ENCODE measurements at places on chromosomes 3 and 15.

- DNase-seq: no peak
Measured at GRCh38 chr3:32257641-32258438, 19.4 kb downstream of the CMTM8 start.

GRCh38 chr15:68957696-68958095, 27.4 kb downstream of the SPESP1 start:
- no peak for DNase-seq

GRCh38 chr3:29577250-29577649, 296.4 kb downstream of the RBMS3 start:
- no peak for DNase-seq

- DNase-seq: no peak
Measured at GRCh38 chr3:143362115-143362991, 242.8 kb downstream of the CHST2 start.

DNA sequence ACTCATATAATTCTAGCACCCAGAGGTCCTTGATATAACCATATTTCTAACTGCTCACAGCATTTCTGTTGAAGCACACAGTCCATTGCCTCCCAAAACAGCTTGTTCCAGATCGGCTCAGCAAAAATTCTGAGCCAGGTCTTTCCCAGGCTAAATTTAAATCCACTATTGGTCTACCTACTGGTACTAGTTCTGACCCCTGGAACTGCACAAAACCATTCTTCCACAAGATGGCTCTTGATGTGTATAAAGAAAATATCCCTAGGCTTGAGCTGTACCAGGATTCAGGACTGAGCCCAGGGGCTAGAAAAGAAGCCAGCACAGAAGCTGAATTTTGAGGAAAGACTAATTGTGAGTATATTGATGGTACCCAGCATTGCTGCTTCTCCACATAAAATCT, 75.4 kb upstream of the ABHD17C start:
- no peak for DNase-seq

DNA sequence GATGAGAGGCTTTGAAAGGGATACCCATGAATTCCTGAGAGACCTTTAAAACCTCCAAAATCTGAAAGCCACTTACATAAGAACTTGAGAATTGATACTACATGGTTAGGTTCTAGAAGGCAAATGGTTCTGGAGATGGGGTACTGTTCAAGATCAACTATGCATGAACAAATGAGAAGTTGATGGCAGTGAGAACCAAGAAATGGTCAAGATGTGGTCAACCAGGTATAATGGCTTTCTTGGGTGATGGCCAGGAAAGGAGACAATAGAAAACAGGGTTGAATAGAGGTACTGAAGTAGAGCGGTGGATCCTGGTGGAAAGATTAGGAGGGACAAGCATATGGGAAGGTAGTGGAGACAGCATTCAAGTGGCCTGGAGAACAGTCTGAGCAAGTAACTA, 200.4 kb downstream of the RBMS3 start:
- DNase-seq: no peak

DNA sequence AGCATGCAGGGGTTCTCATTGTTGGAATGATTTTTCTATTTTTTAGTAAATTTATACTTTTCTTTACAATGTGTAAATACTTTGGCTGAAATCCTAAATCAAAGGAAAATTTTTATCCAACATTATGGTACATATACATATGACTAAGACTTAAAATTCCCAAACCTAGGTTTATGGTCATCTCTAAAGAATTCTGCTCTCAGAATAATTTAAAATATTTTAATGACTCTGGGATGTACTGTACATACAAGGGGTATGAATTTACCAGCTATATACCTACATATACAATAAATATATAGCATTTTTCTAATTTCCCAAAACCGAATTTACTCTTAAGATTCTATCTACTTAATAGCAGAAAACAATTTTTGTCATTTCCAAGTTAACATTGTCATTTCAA, 137.9 kb upstream of the POU1F1 start:
- no peak for DNase-seq

- DNase-seq: no peak
Measured at GRCh38 chr15:29820394-29821154, 1.7 kb downstream of the TJP1 start.

DNA sequence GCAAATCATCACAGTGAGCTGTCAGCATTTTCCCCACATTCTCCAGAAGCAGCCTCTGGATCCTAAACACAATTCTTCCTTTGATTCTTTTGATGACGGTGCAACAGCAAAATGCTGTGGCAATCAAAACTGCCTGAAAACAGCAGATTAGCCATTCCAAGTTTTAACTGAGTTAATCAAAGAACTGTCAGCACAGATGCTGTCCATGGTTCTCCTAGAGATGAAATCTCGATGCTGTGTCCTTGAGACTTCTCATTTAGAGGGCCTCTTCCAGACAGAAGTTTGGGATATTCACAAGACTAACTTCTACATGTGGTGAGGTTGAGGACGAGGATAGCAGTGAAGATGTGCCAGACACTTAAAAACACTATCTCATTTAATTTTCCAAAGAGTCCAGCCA, 50.4 kb upstream of the GYG1 start:
- DNase-seq: no peak

DNA sequence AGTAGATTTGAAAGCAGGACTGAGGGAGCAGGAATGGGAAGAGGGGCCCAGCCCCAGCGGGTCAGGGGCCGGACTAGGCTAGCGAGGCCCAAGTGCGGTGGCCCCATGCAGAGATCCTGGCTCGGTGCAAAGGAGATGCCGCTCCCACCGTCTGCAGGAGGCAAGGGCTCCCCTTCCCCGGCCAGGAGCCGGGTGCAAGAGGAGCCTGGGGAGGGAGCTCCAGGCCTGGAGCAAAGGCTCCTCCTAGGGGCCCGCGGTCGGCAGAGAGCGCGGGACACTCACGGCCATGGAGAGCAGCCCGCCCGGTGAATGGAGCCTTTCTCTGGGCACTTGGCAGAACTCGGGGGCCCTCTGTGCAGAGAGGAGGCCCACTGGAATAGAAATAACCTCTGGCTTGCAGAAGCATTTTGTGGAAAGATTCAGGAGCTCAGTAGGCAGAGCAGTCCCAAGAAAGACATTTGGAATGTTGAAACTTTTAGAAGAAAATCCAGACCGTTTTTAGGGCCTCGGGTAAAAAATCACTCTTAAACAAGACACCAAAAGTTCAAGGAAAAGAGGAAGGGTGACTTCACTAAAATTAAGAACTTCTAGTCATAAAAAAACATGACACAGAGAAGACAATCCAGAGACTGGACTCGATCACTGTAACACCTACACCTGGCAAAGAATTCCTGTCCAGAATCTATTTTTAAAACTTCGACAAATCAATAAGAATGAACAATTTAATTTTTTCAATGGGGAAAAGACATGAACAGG, 43.0 kb upstream of the USP3 start:
- no peak for DNase-seq

- no peak for DNase-seq
Measured at GRCh38 chr3:60696428-60697125, 554.7 kb downstream of the FHIT start.

DNA sequence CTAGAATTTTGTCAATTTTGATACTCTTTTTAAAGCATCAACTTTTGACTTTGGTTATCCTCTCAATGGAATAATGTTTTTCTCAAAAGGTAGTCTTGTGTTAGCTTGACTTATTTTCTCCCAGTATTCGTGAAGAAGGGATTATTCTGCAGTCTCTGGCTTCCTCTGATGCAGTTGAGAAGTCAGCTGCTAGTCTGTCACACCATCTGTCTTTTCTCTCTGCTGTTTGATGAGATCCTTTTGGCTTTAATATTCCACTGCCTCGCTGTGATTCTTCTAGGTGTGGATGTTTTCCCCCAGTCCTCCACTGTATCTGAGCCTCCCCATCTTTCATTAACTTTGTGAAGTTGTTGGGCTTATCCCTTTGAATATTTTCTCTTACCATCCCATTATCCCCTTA, 141.0 kb downstream of the WDR72 start:
- DNase-seq: no peak

DNA sequence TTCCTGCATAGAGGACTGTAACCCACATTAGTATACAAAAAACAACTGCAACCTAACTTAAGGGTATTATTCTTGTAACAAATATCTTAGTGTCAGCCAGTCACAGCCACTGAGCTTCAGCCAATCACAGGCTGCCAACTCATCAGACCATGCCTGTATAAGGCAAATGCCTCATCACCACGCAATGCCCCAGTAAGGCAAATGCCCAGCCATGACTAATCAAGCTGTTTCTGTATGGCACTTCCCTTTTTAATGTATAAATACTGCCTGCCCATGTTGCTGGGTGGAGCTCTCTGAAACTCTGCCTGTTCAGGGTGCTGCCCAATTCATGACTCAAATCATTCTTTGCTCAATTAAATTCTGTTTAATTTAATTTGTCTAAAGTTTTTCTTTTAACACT, 18.4 kb upstream of the GABRA5 start:
- DNase-seq: no peak

- DNase-seq: no peak
Measured at GRCh38 chr3:45660567-45660901, 28.7 kb upstream of the SACM1L start.

- DNase-seq: no peak
Measured at GRCh38 chr15:43370310-43370974, 401 bp downstream of the ZSCAN29 start.

- DNase-seq: no peak
Measured at GRCh38 chr3:171526146-171526545, 65.9 kb upstream of the TNIK start.

GRCh38 chr3:122350814-122351418, 25.9 kb downstream of the CSTA start:
- DNase-seq: peak; percentile 9

DNA sequence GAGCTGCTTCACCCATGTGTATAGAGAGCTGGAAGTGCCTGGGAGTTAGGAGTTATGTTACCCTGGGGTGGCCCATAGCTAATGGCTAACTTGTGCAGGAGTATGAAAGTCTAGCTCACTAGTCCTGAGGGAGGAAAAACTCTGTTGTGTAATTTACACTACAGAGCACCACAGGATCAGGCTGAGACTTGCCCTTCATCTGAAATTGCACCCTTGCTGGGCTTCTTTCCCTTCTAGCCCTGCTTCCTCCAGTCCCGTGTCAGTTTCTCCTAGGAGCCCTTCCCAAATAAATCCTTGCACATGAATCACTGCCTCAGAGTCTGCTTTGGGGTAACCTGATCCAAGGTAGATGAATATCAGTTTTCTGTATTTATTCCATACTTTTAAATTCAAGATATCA, 40.0 kb downstream of the CTXND1 start:
- no peak for DNase-seq

DNA sequence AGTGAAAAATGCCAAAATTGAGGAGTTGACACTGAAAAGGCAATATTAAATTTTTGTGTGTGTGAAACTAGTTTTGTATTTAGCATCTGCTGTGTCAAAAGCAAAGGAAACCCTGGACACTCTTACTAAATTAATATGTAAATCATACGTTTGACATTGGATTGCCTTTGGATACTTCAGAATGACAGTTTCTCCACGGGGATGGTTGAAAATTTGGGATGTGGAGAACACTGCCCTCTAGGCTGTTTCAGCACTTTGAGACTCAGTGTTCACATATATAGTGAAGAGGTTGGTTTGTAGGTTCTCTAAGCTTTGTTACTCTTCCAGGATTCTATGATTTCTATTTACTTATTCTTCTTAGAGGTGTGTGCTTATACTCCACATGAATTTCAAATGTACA, 3.0 kb downstream of the ROBO2 start:
- DNase-seq: no peak

DNA sequence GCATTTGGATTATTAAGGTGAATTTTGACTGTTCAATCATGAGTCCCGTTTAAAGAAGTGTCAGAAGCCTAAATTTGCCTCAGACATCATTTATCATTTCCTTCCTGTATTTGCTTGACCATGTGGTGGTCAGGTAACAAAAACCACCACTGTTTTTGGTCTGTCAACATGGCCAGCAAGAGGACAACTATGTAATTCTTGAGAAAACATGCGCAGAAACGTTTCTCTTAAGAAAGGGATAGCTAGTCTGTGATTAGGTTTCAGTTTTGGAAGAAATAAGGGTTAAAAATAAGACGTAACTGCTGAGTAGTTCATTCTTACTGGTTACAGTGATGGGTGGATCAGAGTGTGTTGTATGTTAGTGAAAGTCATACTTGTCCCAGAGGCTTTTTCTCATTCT, 204.5 kb downstream of the AKAP13 start:
- DNase-seq: no peak

GRCh38 chr3:167172377-167172776, 207.7 kb downstream of the ZBBX start:
- DNase-seq: no peak

- no peak for DNase-seq
Measured at GRCh38 chr15:37691911-37692310, 242.5 kb upstream of the TMCO5A start.

- DNase-seq: no peak
Measured at GRCh38 chr15:26842391-26842790, 24.5 kb upstream of the GABRA5 start.

GRCh38 chr3:106345353-106346027, 476.7 kb upstream of the CBLB start:
- peak; percentile 99 for DNase-seq

- DNase-seq: no peak
Measured at GRCh38 chr3:56547486-56547885, 9.5 kb upstream of the CCDC66 start.

GRCh38 chr15:48315041-48315440, 16.2 kb upstream of the DUT start:
- no peak for DNase-seq

DNA sequence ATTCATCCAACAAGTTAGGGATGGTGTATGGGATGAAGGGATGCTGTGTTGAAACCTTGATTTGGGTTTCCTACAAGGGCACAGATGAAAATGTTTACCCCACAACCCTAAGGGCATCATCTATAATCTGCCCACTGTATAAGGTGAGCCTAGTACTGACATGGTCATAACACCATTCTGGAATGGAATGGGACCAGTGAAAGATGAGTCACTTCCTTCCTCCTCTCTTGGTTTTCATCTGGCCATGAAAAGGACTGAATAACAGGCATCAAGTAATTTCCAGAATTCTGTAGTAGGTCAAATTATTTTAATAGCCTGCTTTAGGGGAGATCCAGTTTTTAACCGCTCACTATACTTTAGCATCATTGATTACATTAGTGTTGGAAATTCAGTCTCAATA, 538.6 kb downstream of the NR2F2 start:
- DNase-seq: no peak

All from kidney epithelial cell (primary cell).